ENCODE measurements at places on chromosomes 5 and 9. TPM values are rescaled to one million over a fixed set of nuclear protein-coding genes. Genes with fewer than 3 reads are reported as not detected.

DNA sequence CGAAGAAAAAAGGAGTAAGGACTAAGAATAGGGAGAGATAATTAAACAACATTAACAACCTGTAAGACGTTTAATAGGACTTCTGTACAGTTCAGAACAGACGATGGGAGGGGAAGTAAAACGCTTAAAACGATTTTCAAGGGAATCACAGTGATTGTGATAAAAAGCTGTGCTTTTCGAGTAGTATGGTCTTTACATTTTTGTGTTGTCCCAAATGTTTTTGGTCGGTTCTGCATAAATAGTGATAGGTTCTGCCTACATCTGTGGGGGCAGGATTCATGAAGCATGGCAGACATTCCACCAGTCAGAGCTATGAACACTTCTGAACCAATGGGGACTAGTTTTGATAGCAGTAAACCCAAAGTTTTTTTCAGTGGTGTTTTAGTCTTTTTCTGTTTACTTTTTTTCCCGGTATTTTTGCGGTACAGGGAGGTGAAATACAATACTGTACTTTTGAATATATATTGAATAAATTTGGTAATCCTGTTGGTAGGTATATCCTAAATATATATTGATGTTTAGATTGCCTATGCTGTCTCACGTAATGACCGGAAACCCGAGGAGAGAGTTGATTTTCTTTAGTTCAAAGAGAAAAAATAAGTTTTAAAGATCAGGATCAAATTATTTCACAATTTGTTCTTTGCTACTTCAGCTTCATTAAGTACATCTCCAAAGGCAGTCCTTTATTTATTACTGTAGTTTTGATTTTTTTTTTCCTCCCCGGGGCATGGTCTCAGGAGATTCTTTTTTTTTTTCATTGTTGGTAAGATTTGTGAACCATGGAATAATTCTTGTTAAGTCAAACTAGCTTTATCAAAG lies 1.3 kb downstream of the ERBIN start:
- peak overlapping the region; percentile 95 for H3K27ac ChIP-seq
- H3K27me3 ChIP-seq = no peaks in the 10 kb centered on the region
- H3K4me1 ChIP-seq = peaks cover 32% of the 10 kb centered on the region
- no peaks in the 10 kb centered on the region for H3K36me3 ChIP-seq
- no peak for DNase-seq
- H3K4me3 ChIP-seq = peak overlapping the region; percentile 67

- no peaks in the 10 kb centered on the region for H3K27me3 ChIP-seq
- H3K4me3 ChIP-seq = no peak overlapping the region
- no peak overlapping the region for H3K27ac ChIP-seq
- no peaks in the 10 kb centered on the region for H3K36me3 ChIP-seq
Observed at GRCh38 chr9:111975709-111976108, 79.1 kb downstream of the UGCG start.

- peaks cover 33% of the 10 kb centered on the region for H3K4me1 ChIP-seq
- H3K36me3 ChIP-seq = no peaks in the 10 kb centered on the region
- no peak for DNase-seq
- H3K27me3 ChIP-seq = no peaks in the 10 kb centered on the region
- H3K4me3 ChIP-seq = no peak overlapping the region
- H3K27ac ChIP-seq = no peak overlapping the region
Observed at GRCh38 chr5:100826133-100826532, 76.9 kb downstream of the ST8SIA4 start.

PLCXD3 gene
- 10.6 TPM for total RNA-seq

DNA sequence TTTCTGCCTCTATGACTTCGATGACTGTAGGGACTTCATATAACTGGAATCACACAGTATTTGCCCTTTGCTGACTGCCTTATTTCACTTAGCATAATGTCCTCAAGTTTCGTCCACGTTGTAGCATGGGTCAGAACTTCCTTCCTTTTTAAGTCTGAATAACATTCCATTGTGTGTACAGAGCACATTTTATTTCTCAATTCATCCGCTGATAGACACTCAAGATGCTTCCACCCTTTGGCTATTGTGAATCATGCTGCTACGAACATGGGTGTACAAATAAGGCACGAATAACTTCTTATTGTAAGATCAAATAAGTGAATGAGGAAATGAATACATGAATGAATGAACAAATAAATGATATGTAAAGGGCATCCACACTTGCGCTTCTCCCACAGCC lies 13.0 kb downstream of the BARX1 start:
- no peak overlapping the region for H3K4me3 ChIP-seq
- no peak overlapping the region for H3K27ac ChIP-seq
- H3K27me3 ChIP-seq = no peaks in the 10 kb centered on the region
- no peaks in the 10 kb centered on the region for H3K36me3 ChIP-seq

LHX3 gene
- total RNA-seq = not detected

- no peaks in the 10 kb centered on the region for H3K27me3 ChIP-seq
- H3K4me3 ChIP-seq = no peak overlapping the region
- H3K27ac ChIP-seq = no peak overlapping the region
- H3K36me3 ChIP-seq = no peaks in the 10 kb centered on the region
Observed at GRCh38 chr5:24439465-24439864, 205.3 kb downstream of the CDH10 start.

OBP2B gene
- total RNA-seq = not detected

DNA sequence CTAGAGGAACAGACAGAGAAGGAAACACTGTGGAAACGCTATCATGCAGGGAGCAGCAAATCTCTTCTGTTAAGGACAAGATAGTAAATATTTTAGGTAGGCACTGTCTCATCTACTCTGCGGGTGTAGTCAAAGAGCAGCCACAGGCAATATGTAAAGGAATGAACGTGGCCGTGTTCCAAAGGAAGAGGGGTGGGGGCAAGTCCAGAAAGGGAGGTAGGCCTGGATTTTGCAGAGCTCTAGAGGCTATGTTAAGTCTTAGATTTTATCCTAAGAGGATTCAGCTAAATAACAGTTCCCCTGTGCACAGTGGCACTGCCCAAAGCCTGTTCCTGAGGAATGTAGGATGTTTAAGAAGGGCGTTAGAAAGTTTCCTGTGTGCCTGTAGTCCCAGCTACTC lies 161.6 kb downstream of the ACTL7B start:
- no peaks in the 10 kb centered on the region for H3K36me3 ChIP-seq
- H3K27me3 ChIP-seq = no peaks in the 10 kb centered on the region
- DNase-seq = no peak
- H3K27ac ChIP-seq = no peak overlapping the region
- no peak overlapping the region for H3K4me3 ChIP-seq
- H3K4me1 ChIP-seq = no peaks in the 10 kb centered on the region

DNA sequence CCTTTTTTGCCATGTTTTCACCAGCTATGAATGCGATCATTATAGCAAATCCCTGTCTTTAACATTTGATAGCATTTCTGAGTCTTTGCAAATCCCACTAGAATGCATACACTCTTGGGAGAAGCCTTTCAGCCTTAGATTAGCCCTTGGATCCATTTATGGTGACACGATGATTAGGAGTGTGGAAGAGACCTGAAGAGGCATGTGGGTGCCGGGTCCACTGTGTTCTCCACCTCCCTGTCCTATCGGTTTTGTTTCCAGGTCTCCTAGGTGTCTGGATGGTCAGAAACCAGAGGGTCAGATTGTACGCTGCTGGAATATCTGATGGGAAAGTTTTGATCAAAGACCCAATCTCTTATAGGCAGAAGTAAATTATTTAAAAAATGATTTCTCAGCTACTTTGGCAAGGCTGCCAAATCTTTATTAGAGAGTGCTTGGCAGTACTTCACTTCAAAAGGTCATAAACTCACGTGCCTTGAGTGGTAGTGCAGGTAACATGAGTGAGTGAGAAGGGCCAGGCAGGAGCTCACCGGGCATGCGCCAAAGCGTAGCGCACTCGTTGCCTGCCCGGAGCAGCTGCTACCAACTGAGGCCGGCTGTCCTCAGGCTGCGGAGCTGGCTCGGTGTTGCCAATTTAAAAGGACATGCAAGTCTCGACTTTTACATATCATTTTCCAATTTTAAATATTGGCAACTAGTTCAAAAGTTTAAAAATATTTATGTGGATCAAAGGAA lies 51.3 kb downstream of the PCSK5 start:
- no peaks in the 10 kb centered on the region for H3K27me3 ChIP-seq
- no peak for DNase-seq
- no peaks in the 10 kb centered on the region for H3K4me1 ChIP-seq
- H3K36me3 ChIP-seq = no peaks in the 10 kb centered on the region
- H3K27ac ChIP-seq = no peak overlapping the region

BAAT gene
- total RNA-seq = not detected

DNA sequence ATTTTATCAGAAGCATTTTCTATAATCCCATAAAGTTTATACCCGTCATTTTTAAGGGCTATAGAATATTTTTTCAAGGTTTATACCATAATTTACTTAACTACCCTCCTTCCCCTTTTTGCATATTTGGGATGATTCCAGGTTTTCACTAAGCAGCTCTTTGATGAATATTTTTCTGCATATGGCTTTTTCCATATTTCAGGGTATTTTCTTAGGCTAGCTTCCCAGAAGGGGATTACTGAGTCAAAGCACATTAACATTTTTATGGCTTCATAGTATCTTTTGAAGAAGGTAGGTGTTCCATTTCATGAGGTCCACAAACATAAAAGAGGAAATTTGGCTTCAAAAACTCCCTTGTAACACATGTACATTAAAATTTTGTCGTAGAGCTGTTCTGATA lies 14.6 kb upstream of the COL15A1 start:
- H3K4me1 ChIP-seq = no peaks in the 10 kb centered on the region
- H3K27me3 ChIP-seq = no peaks in the 10 kb centered on the region

- H3K27me3 ChIP-seq = no peaks in the 10 kb centered on the region
- DNase-seq = no peak
- H3K27ac ChIP-seq = no peak overlapping the region
- H3K4me1 ChIP-seq = no peaks in the 10 kb centered on the region
- H3K36me3 ChIP-seq = no peaks in the 10 kb centered on the region
- H3K4me3 ChIP-seq = no peak overlapping the region
Observed at GRCh38 chr9:69785757-69786156, 25.9 kb upstream of the PTAR1 start.

- H3K27me3 ChIP-seq = no peaks in the 10 kb centered on the region
- H3K36me3 ChIP-seq = no peaks in the 10 kb centered on the region
- no peak overlapping the region for H3K4me3 ChIP-seq
- H3K27ac ChIP-seq = no peak overlapping the region
- no peaks in the 10 kb centered on the region for H3K4me1 ChIP-seq
Observed at GRCh38 chr9:127680226-127680625, 26.6 kb upstream of the CFAP157 start.

DNA sequence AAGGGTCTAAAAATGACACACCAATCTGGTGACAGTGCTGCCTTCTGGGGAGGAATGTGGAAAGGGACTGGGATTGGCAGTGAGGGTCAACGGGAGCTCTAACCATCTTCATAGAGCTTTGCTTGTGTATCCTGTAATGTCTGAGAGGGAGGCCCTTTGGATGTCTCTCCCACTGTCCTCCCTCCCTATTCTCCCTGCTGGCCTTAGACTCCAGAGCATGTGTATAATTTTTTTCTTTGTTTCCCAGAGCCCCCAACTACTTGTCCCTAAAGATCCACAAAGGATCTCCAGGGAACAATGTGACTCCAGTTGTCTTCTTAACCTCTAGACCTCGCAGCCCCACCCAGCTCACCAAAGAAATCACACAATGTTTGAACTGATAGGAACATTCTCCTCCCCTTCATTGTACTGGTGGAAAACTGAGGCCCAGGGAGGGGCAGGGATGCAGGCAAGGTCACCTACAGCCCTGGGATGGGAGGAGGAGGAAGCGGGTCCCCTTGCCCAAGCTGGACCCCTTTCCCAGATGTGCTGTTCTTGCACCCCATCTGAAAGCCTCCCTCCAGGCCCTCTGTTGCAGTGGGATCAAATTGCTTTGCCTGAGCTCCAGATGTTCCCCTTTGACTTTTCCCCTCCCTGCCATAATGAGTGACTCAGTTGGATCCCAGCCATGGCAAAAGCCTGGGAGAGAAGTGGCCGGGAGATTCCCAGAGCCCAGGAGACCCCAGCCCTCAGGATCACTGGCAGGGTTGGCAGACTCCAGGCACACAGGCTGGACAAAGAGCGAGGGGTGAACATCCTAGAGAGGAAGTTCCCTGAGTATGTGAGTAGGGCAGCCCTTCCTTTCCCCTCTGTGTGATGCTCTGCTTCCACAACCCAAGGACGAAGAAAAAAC lies 21.8 kb downstream of the SPARC start:
- H3K4me3 ChIP-seq = no peak overlapping the region
- no peak for DNase-seq
- H3K36me3 ChIP-seq = peaks cover 75% of the 10 kb centered on the region
- H3K27ac ChIP-seq = peak overlapping the region; percentile 94

PDE6A gene
- 0.25 TPM for total RNA-seq

DNA sequence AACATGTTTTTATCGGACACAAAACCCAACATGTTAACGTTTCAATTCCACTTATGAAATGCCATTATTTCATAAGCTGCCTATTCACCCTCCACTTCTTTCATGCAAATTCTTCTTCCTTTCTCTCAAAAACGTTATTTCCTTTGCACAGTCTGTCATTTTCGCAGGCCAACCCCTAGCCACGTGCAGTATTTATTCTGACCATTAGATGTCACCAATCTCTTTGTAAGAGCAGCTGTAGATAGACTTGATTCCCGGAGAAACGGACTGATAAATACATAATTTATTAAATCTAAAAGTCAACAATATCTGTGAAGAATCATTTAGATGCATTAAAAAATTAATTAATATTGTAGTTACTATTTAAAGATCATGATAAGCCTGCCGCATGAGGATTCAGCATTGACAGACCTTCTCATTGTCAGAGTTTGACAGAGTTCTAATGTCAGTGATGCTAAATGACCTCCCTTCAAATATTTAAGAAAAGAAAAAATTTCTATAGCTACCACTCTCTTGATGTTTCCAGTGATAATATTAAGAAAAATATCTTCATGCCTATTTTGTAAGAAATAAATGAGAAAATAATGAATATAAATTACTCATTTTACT lies 933.6 kb downstream of the CDH12 start:
- H3K36me3 ChIP-seq = no peaks in the 10 kb centered on the region
- H3K4me3 ChIP-seq = no peak overlapping the region
- no peak overlapping the region for H3K27ac ChIP-seq
- no peaks in the 10 kb centered on the region for H3K4me1 ChIP-seq
- no peak for DNase-seq

DNA sequence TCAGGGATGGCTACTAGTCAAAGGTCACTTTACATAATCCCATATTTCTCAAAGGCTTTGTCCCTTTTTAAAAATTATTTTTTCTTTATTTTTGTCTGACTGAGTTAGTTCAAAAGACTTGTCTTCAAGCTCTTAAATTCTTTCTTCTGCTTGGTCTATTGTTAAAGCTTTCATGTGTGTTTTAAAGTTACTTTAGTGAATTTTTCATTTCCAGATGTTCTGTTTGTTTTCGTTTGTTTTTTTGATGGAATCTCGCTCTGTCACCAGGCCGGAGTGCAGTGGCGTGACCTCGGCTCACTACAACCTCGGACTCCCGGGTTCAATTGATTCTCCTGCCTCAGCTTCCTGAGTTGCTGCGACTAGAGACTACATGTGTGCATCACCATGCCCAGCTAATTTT lies 55.0 kb upstream of the SNCAIP start:
- no peaks in the 10 kb centered on the region for H3K27me3 ChIP-seq
- H3K4me3 ChIP-seq = no peak overlapping the region
- no peak overlapping the region for H3K27ac ChIP-seq

GRCh38 chr9:117733465-117733864 lies 29.3 kb downstream of the TLR4 start:
- no peak overlapping the region for H3K27ac ChIP-seq
- H3K27me3 ChIP-seq = no peaks in the 10 kb centered on the region
- H3K4me3 ChIP-seq = no peak overlapping the region

GRCh38 chr5:159026781-159027180 lies 72.9 kb downstream of the EBF1 start:
- H3K36me3 ChIP-seq = no peaks in the 10 kb centered on the region
- H3K4me3 ChIP-seq = no peak overlapping the region
- DNase-seq = no peak
- H3K27me3 ChIP-seq = no peaks in the 10 kb centered on the region
- H3K4me1 ChIP-seq = peaks cover 21% of the 10 kb centered on the region

PCDHGA9 gene
- total RNA-seq = 8.8 TPM
